ENCODE measurements at places on chromosomes 12 and 14.

- peak; percentile 7 for DNase-seq
These were observed 87.8 kb upstream of the PSMC1 start for GRCh38 chr14:90168425-90169105.

GRCh38 chr12:78315028-78315427 lies 484.3 kb downstream of the NAV3 start:
- DNase-seq: no peak

- no peak for DNase-seq
These were observed 12.3 kb upstream of the EPYC start for GRCh38 chr12:91017043-91017442.

- no peak for DNase-seq
These were observed 45.8 kb downstream of the AP5M1 start for GRCh38 chr14:57314396-57315089.

GRCh38 chr12:59077575-59078426 lies 157.5 kb upstream of the LRIG3 start:
- DNase-seq: no peak

GRCh38 chr12:25197608-25198007 lies 2.6 kb downstream of the ETFRF1 start:
- DNase-seq: no peak

DNA sequence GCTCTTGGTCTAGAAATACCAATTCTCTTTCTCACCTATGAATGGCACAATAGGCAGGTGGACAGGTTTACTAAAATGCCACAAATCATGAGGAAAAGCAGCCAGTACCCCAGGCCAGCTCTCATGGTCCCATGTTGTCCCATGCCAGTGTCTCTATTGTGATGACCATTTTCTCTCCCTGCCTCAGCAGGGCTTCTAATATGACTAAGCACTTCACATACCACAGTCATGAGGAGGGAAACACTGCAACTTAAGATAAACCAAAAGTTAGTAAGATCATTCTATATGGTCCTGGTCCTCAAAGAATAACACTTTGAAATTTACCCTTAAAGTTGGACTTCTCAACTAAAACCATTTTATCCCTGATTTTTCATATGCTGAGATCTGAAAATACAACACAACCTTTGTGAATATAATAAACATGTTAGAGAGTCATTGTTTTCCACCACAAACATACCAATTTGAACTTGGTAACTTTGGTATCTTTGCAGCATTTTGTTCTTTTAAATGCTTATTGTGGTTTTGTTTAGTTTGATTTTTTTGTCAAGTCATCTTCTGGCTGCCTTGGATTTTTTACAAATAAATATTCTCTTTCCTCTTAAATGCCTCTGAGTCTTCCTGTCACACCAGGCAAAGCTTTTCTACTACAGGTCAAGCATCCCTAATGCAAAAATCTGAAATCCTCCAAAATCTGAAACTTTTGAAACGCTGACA lies 3.6 kb downstream of the TTC5 start:
- peak; percentile 35 for DNase-seq

- DNase-seq: no peak
These were observed 4.6 kb downstream of the SSH1 start for GRCh38 chr12:108852674-108853309.
